ENCODE measurements at places on chromosomes 11 and 22. TPM values are rescaled to one million over a fixed set of nuclear protein-coding genes. Genes with fewer than 3 reads are reported as not detected.

GRCh38 chr11:68099057-68099456 lies 22.1 kb downstream of the CHKA start:
- H3K4me3 ChIP-seq = no peak overlapping the region
- no peaks in the 10 kb centered on the region for H3K27me3 ChIP-seq
- H3K4me1 ChIP-seq = peaks cover 23% of the 10 kb centered on the region
- no peak for DNase-seq
- peak overlapping the region; percentile 89 for H3K27ac ChIP-seq

DNA sequence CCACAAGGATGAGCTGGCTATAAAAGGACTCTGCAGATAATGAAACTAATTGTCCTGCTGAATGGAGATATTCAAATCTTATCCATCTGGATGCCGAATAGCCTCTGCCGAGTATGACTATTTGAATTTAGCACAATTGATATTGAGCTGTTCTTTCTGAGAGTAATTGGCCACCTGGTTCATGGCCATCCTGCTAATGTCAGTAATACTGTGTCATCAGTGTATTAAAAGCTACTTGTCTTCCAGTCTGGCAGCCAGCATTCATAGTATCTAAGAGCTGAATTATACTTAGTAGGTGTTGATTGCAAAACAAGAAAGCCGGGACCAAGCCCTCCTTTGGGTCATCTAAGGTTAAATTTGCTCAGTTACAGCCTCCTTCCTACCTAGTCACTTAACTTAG lies 310.7 kb upstream of the NCAM1 start:
- no peaks in the 10 kb centered on the region for H3K27me3 ChIP-seq
- H3K4me1 ChIP-seq = peaks cover 13% of the 10 kb centered on the region
- DNase-seq = no peak
- H3K36me3 ChIP-seq = no peaks in the 10 kb centered on the region
- no peak overlapping the region for H3K4me3 ChIP-seq
- no peak overlapping the region for H3K27ac ChIP-seq

DNA sequence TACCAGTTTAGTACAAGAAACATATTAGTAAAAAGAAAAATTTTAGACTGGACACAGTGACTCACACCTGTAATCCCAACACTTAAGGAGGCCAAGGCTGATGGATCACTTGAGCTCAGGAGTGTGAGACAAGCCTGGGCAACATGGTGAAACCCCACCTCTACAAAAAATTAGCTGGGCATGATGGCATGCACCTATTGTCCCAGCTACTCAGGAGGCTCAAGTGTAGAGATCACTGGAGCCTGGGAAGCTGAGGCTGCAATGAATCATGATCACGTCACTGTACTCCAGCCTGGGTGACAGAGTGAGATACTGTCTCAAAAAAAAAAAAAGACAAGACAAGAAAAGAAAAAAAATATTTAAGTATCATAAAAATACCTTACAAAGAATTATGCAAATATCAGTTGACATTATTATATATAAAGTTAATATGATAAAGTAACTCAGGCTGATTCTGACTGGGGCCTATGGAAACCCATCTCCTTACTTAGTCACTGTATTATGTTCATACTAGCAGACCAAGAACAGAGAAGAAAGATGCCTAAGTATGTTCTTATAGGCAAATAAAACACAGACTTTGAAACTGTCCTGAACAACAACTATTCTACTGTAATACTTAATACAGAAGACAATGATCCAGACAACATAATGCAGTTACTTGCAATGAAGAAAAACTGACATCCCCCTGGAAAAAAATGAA lies 27.3 kb downstream of the FAM168A start:
- peak overlapping the region; percentile 16 for H3K27ac ChIP-seq
- H3K4me1 ChIP-seq = peaks cover 15% of the 10 kb centered on the region
- no peak overlapping the region for H3K4me3 ChIP-seq

DNA sequence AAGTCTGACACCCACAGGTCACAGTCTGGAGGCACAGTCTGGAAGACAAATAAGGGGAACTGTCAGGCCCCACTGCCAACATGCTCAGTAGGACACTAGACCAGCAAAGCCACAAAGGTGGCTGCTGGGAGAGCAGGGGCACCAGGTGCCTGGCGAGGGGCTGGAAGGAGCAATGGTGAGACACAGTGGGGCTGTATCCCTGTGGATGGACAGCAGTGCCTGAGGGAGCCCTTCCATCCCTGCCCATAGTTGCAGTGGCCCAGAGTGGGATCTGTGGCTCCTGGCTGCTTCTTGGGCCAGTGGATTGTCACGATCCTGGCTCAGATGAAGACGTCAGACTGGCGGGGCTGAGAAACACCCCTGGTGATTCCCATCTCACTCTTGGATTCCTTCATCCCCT lies 154.6 kb downstream of the DSCAML1 start:
- H3K4me3 ChIP-seq = no peak overlapping the region
- DNase-seq = no peak
- no peaks in the 10 kb centered on the region for H3K4me1 ChIP-seq
- peaks cover 52% of the 10 kb centered on the region for H3K27me3 ChIP-seq

DNA sequence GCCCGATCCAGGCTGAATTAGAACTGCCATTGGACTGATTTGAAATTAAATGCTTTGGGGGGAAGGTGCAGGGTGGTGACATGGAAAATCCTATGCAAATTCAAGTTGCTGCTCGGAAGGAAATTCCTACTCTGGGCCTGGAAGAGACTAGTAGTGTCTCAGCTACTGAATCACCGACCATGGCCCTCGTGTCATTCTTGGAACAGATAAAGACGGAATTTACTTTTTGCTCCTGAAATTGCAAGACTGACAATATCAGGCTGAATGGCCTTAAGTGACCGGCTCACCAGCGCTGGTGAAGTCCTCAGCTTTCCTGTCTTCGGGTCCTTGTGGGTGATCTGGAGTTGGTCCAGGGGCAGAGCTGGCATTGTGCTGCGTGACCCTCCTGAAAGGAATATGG lies 6.1 kb downstream of the ASCC2 start:
- no peaks in the 10 kb centered on the region for H3K27me3 ChIP-seq
- H3K4me3 ChIP-seq = no peak overlapping the region
- H3K4me1 ChIP-seq = peaks cover 14% of the 10 kb centered on the region
- no peak for DNase-seq

The MPPED2 gene
- total RNA-seq = 163 TPM

Data from mesothelial cell of epicardium (in vitro differentiated cells).